Retina (tissue), 1 donor: ENCODE measurements at places on chromosomes 11 and 22.

GRCh38 chr11:103997082-103997481 lies 39.4 kb upstream of the DDI1 start:
- DNase-seq, result no peak

- no peak for DNase-seq
Measured at GRCh38 chr22:22164541-22165272, 79.9 kb upstream of the VPREB1 start.

DNA sequence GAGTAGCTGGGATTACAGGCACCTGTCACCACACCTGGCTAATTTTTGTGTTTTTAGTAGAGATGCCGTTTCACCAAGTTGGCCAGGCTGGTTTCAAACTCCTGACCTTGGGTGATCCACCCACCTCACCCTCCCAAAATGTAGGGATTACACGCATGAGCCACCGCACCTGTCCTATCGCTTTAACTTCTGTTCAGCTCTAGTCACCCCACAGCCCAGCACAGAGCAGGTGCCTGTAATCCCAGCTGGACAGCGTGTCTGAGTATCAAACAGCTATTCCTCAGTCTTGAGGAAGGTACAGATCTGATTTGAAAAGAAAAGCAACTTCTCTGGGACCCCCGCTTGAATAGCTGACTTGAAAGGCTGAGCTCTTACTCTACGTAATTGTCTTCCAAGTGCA lies 149.1 kb downstream of the CTTN start:
- no peak for DNase-seq

- peak; percentile 50 for DNase-seq
Measured at GRCh38 chr11:86460461-86461385, 86.0 kb downstream of the CCDC81 start.

- no peak for DNase-seq
Measured at GRCh38 chr22:36457688-36458450, 23.6 kb downstream of the TXN2 start.

GRCh38 chr11:43984519-43985385 lies 42.3 kb downstream of the C11orf96 start:
- peak; percentile 9 for DNase-seq

- no peak for DNase-seq
Measured at GRCh38 chr11:73158356-73159051, 16.4 kb upstream of the FCHSD2 start.

GRCh38 chr11:92920331-92920730 lies 49.1 kb upstream of the MTNR1B start:
- no peak for DNase-seq

- no peak for DNase-seq
Measured at GRCh38 chr11:16883174-16883573, 131.0 kb downstream of the PLEKHA7 start.

DNA sequence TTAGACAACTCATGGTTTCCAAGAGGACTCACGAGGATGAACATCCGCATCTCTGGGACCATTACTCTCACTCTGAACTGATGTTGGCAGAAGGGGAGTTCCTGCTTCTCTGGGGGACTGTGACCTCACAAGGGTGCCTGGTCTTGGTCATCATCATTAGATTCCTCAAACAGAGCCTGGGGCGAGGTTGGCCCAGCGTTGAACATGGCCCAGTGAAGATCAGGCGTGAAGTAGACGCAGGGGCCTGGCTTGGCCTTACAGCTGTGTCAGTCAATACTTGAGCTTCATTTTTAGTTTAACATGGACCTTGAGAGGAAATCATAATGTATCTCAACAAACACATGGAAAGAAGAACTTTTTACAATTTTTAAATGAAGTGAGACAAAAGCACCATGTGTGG lies 617.1 kb downstream of the BRD1 start:
- no peak for DNase-seq

- no peak for DNase-seq
Measured at GRCh38 chr22:32744176-32744959, 57.1 kb upstream of the TIMP3 start.

GRCh38 chr11:110736171-110736553 lies 23.9 kb upstream of the ARHGAP20 start:
- DNase-seq, result no peak

DNA sequence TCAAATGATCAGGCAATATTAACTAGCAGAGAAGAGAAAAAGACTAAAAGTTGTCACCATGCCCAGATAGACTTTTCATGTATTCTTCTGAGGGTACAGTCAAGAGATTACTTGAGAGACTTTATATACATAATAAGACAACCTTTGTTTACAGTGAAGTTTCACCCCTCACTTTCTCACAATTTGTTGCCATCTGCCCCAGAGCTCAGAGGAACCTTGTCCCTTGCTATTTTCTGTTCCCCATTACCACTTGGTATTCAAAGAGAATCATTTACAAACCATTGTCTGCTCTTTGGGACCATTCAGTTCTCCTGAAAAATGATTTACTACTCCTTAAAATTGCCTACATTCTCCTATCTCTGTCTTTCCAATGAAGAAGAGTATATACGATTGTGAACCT lies 544.6 kb downstream of the CNTN5 start:
- DNase-seq, result no peak

DNA sequence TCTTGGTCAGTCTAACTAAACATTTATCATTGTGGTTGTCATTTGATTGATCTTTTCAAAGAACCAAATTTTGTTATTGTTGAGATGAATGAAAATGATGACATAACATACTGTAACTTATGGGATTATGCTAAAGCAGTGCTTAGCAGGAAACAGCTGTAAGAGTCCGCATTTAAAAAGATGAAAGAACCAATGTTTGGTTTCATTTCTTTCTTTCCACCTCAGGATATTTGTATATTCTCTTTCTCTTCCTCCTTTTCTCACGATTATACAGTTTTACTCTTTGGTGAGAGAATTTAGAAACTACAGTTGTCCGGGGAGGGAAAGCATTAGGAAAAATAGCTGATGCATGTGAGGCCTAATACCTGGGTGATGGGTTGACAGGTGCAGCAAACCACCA lies 23.1 kb downstream of the PIH1D2 start:
- DNase-seq, result no peak

- DNase-seq, result no peak
Measured at GRCh38 chr11:1854132-1854948, 1.5 kb downstream of the LSP1 start.

DNA sequence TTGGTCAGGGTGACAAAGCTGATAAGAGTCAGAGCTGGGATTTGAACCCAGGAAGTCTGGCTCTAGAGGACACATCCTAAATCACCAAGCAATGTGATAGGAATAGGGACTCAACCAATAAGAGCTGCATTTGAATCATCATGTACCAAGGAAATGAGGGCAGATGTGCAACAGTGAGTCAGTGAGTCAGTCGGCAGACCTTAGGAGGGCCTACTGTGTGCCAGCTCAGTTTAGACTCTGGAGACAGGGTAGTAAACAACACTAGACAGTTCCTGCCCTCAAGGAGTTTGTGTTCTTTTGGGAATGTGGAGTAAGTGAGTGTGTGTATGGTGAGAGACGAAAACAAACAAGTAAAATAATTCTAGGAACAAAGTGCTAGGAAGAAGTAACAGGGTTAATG lies 11.2 kb downstream of the IL10RA start:
- no peak for DNase-seq

GRCh38 chr11:64932324-64932723 lies 3.4 kb downstream of the GPHA2 start:
- no peak for DNase-seq

DNA sequence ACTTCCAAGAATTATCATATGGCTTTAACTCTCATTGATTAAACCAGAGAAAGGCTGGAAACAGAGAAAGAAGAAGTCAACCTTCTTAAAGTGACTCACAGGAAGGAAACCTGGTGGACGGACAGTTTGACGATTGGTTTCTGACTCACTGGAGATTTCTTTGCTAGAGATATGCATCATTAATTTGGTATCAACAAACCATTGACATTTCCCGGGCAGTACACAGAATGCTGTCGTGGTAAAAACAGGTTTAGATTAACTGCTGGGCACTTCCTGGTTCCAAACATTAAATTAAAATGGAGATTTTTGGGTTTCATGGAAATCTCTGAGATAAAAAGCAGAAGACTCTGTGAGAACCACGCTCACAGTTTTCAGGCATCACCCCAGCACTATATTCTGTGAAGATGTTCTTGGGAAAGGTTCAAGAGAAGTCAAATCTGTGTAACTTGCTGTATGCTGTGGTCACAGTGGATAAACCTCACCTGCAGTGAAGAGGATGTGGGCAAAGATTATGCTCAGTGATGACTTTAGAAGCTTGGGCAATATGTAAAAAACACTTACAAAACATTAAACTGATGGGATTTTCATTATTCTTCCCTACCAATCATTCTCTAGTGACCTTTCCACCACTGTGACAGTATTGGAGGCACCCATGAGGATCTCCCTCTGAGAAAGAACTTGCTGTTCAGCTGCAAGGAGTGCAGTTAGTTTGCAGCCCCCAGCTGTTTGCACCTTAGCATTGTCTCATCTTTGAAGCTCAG lies 61.1 kb upstream of the CD44 start:
- no peak for DNase-seq

- DNase-seq, result no peak
Measured at GRCh38 chr11:119754656-119755355, 25.8 kb upstream of the NECTIN1 start.

DNA sequence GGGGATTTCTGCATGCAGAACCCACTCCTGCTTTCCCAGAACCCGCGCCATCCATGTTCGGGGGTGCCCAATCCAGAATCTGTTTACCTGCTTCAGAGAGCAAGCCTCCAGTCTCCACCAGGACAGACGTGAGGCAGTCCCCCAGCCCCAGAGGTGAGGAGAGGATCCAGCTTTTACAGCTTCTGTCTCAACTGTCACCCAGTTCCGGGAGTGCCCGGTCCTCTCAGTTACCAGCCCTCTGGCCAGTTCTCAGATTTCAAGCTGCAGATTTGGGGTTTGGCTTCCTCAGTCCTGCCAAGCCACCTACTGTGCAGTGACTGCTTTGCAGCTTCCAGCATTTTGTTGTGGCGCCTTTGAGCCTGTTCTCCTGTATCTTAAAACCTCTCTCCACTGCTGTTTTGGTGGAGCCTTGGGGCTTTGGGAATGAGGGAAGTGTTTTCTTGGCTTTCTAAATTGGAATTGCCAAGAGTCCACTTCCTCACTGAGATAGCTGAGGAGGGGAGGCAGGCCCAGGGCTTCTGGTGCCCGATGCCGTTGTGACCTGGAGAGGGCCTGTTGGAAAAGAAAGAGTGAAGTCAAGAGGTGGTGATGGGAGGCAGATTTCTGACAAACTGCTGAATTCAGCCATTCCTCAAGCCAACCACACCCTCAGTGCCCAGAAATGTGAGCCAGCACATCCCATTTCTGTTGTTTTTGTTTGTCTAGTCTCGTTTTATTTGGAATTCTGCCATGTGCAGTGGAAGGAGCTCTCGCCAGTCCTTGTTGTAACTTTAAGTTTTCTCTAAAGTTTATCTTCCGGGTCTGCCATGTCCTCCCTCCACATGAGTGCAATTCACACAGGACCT lies 513.4 kb downstream of the TBC1D22A start:
- DNase-seq, result no peak

- DNase-seq, result peak; percentile 86
Measured at GRCh38 chr11:61949169-61950034, 749 bp upstream of the BEST1 start.

- DNase-seq, result no peak
Measured at GRCh38 chr11:131964698-131965483, 594.5 kb downstream of the NTM start.

DNA sequence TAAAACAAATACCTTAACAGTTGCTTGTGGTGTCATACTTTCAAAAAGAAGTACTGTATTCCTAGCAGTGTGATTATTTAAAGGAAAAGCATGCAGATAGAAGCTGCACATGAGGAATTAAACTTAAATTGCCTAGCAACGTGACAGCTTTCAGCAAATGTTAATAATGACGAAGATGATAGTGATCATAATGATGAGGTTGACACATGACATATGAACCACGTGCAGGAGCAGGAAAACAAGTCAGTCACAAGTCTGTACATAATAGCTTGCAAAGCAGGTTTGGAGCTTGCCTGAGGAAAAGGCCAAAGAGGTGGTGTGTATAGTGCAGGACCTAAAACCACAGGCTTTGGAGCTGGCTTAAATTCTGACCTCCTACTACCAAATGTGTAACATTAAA lies 30.6 kb upstream of the PIK3C2A start:
- no peak for DNase-seq

- no peak for DNase-seq
Measured at GRCh38 chr11:3195251-3196160, 23.1 kb downstream of the MRGPRG start.

GRCh38 chr22:48554893-48555572 lies 1272.6 kb downstream of the BRD1 start:
- no peak for DNase-seq

DNA sequence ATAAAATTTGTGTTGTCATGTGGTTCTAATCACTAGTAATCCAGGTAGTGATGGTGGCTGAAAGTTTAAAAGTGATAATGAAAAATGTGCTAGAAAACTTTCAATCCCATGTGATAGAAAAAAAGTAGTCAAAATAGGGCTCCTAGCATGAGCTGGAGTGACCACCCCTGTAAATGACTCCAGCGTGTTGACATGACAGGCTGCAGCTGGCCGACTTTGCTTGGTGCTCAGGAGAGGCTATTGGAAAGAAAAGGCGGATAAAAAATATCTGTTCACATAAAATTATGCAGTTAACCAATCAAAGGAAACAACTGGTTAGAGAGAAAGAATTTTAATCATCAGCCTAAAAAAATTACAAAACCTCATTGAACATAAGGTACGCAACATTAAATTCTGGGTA lies 16.9 kb upstream of the MTCH2 start:
- DNase-seq, result no peak

- DNase-seq, result no peak
Measured at GRCh38 chr11:72491001-72491400, 56.7 kb upstream of the CLPB start.

DNA sequence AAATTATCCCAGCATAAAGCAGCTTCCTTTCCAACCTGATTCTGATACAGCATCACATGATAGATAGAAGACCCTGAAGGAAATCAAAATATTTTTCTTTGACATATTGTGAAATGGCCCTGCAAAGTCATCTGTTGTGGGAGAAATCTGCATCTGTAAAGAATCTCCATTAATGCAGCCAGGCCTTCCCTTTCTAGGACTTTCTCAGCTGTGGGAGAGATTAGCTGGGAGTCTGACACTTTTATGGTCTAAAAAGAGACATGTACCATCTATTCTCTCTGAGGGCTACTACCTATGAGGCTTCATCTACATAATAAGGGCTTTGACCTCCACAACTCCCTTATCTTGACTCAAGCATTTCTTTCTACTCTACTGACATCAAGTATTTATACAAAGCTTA lies 238.1 kb downstream of the SWAP70 start:
- DNase-seq, result no peak

GRCh38 chr22:49663823-49664222 lies 163.8 kb downstream of the BRD1 start:
- no peak for DNase-seq

GRCh38 chr11:1693327-1694063 lies 3.5 kb upstream of the KRTAP5-6 start:
- DNase-seq, result peak; percentile 93

GRCh38 chr11:2347308-2347830 lies 29.7 kb upstream of the CD81 start:
- no peak for DNase-seq

GRCh38 chr11:1307998-1308742 lies 1.3 kb downstream of the TOLLIP start:
- DNase-seq, result no peak

- no peak for DNase-seq
Measured at GRCh38 chr22:39273950-39274887, 29.4 kb upstream of the PDGFB start.
